IMR-90 (cell line): ENCODE measurements at places on chromosomes 4 and X.

- no peak for DNase-seq
Observed at GRCh38 chr4:132866616-132867015, 282.5 kb upstream of the PCDH10 start.

GRCh38 chr4:4766564-4766963 is 92.9 kb upstream of the MSX1 start:
- DNase-seq, result no peak

DNA sequence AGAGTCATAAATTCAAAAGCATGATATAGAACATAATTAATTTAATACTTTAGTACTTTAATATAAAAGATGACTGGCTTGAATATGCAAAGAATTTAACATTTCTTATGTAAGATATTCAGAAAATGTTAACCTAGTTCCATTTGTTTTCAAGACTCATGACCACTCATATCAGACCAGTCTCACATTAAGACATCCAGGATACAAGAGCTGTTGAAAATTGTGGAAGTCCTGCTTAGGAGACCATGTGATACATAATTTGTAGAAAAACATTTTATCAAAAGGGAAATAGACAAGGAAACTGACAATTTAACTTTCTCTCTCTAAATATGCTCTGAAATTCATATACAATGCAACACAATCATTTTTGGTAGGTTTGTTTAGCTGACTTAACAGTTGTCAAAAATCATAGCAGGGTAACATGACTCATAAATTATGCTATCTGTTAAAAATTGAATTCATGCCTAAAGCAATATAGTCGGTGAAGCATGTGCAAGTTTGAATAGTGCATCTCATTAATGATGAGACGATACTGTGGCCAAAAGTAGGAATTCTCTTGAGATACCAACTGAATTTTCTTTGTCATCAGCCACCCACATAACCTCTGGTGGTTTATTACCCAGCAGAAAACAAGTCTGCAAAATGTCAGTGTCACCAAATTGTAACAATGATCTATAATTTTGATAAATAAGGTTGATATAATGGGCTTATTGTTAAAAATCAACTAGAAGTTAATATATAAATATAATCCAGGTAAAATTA is 211.4 kb downstream of the GASK1B start:
- DNase-seq, result no peak

GRCh38 chrX:103441878-103442535 is 65.7 kb downstream of the BEX3 start:
- no peak for DNase-seq

DNA sequence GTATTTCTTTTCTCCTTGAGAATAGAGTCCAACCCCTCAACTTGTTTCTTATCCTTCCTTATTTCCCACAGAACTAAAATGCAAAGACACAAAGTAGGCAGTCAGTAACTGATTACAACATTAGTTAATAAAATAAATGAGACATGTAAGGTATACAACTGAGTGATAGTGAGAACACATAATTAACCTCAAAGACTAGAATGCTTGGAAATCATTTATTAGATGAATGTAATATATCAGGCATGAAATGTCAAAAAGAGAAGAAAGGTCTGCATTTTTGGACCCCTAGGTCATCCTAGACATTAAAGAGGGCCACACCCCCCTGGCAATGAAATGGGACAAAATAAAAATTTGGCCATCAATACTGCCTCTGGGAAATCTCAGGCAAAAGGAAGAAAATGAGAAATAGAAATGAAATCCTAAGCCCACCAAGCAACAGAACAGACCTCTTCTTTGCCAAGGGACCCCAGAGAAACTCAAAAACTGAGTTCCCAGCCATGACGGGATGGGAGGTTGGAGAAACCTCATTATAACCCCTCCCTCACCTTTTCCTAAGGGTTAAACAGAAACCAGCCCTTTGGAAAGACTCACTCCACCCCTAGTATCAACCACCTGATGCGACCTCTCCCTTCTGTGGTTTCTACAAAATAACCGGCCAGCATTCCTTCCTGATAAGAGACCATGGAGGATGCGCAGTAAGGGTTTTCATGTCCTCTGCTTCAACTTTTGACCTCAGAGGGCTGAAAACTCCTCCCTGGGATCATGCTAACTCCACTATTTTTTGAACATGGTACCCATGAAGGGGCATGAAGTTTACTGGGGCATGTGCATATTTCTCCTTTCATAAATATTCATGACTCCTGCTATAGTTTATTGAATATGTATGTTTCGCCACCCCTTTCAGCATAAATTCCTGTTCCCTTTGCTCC is 90.0 kb upstream of the EXOC1L start:
- no peak for DNase-seq

DNA sequence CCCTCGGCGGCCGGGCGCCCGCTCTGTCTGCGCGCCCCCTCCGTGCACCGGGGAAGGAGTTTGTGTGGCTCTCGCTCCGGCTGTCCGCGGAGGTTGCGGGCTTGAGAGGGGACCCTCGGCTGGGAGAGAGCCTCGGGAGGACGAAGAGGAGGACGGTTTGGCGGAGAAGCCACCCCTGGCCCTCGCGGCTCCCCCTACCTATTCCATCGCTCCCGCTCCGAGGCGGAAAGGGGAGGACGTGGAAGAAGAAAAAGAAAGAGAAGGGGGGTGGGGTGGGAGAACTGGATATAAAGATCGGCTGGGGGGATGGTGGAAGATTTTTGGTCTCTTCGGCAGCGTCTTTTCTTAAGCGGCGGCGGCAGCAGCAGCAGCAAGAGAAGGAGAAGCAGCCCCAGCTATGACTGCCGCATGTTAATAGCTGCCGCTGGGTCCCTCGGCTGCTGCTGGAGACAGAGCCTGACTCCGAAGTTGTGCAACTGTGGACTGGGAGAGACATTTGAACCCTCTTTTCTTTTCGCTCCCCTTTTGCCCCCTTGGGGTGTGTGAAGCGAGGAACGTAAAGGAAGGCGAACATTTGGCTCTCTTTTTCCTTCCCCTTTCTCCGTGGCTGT is 895 bp downstream of the ADGRL3 start:
- DNase-seq, result no peak

GRCh38 chrX:40008791-40009461 is 88.8 kb downstream of the BCOR start:
- no peak for DNase-seq

DNA sequence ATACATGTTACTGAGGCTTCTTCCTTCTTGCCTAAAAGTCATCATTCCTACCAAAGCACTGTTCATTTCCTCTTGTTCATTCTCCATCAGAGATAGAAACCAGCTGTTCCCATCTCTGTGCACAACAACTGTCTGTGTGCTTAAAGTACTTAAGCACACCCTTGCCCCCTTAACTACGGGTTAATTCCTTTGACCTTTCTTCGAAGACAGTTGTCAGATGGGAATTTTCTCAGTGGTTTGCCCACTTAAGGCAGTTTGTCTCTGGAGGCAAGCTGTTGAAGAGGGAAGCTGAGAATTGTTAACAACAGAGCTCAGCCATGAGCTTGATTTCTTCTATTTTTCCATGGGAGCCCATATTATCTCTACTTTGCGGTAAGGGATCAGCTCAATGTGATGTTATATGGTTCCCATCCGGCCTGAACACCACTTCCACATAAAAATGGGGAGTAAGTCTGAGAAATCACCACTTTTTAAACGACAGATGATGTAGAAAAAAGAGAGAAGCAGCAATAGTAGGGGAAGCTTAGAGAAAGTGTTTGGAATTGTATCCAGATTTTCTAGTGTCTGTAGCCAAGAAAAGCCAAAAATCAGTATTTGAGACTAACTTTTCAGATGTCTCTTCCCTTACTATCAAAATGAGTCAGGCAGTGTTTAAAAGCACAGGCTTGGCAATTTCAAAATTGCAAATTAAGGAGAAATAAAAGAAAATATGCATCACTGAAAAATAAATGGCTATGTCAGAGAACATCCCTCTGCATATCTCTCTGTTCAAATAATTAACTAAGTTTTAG is 194.4 kb downstream of the SLIT2 start:
- peak; percentile 33 for DNase-seq

GRCh38 chr4:3466691-3467600 is 3.8 kb downstream of the DOK7 start:
- no peak for DNase-seq

DNA sequence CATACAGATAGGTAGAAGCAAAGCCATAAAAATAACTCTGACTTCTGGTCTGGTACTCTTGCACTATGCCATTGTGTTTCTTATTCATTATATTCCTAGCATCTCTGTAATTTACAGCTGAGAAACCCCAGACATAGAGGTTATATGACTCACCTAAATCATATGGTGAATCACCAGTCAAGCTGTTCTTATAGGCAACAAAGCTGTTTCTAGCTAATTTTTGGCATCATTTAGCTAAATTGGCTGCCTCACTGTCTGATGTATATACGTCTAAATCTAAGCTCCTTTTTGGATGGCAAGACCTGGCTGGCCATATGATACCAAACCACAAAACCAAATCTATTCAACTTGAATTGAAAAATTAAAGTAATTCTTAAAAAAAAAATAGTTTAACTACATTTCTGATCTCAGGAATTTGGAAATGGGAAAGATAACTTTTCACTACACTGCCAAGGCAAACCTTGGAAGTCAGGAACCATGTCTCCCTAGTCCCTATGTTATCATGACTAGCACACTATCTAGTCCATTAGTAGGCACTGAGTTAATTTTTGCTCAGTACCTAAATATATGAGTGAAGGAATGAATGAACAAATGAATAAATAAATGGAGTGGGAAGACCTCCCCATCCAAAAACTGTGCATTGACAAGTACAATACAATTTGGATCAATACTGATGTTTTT is 41.3 kb upstream of the STAG2 start:
- peak; percentile 84 for DNase-seq

DNA sequence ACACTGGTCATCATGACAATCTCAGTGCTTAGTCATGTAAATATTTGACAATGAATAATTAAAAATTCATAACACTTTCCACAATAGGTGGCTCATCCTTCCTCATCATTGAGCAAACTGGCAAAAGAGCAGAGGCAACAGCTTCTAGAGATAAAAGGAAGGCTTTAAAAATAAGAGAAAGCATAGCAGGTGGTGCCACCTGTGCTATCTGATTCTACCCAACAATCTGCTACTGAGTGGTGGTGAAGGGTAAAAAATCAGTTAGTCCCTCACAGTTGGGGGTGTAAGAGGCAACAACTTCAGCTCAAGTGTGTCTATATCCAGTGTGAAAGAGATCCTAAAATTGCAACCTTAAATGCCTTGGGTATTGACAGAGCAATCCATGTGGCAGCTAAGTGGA is 280.1 kb upstream of the PPARGC1A start:
- DNase-seq, result no peak
